ENCODE measurements at places on chromosomes 4 and X.

GRCh38 chr4:128450326-128451120, 162.9 kb upstream of the PGRMC2 start:
- DNase-seq, result no peak

DNA sequence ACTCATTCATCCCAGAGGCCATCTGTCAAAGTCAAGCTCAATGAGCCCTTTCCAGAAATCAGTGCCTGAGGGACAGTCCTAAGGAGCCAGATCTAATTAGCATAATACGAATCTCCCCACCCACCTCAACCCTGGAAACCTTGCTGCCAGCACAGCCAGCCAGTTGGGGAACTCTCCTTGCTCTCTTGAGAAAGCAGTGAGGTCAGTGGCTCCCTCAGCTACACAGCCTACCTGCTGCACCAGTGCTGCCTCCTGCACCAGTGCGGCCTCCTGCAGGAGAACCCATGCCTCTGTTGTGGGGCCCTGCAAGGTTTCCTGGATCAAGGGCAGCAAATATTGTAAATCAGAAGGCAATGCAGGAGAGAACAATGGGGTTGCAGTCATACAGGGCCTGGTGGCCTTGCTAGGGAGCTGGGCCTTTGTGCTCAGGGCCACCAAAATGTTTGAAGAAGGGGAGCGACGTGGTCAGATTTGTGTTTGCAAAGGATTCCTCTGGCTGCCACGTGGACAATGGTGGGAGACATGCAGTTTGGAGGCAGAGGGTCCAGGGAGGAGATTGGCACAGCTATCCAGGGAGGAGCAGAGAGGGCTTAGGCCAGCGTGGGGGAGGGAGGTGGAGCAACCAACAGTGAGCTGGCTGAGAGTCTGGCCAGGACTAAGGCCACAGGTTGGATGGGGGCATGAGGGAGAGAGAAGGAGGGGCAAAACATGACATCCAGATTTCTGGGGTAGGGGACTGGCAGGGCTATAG, 124.3 kb upstream of the MAMLD1 start:
- no peak for DNase-seq

DNA sequence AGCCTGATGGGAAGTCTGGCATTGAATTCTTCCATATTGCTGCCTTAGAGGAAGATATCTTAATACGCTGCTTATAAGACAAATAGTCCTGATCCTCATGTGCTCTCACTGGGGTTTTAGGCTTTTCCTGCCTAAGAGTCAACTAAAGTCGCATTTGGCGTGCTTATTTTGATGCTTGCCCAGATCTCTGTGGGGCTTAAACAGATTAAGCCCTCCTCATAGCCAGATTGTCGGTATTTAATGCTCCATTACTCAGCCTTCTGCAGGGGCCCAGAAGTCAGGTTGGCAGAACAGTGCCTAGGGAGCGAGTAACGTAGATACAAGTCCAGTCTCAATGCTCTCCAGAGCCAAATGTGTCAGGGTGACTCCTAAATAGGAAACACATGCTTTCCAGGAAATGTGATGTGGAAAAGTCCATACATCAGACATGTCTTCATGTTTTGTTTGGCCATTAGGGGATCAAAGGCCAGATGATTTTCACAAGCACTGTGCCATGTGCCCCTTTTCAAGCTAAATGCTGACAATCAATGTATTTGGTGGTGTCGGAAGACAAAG, 262.8 kb downstream of the PRDM5 start:
- no peak for DNase-seq

- no peak for DNase-seq
Measured at GRCh38 chrX:15674514-15674840, 9.9 kb upstream of the CLTRN start.

DNA sequence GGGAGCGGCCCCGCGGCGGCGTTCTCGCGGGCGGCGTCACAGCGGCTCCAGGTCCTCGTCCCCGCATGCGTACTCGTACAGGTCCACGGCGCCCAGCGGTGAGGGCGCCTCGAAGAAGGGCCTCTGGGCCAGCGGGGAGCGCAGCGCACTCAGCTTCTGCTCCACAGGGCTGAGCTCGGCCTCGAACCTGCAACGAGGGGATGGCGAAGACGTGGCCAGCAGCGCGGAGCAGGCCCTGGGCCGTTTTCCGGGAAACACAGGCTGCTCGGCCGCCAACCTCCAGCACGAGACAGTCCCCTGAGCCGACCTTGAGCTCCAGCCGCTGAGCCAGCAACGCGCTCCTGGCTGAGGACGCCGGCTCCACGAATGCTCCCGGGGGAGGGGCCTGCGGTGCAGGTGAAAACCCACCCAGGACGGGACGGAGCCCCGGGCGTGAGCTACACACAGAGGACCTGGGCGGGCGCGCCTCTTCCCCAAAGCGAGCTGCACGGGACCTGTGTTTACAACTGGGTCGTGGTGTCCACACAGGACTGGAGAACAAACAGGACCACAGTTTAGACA, 15.8 kb upstream of the GTPBP6 start:
- no peak for DNase-seq

GRCh38 chr4:165540206-165540830, 161.5 kb downstream of the CPE start:
- DNase-seq, result no peak

DNA sequence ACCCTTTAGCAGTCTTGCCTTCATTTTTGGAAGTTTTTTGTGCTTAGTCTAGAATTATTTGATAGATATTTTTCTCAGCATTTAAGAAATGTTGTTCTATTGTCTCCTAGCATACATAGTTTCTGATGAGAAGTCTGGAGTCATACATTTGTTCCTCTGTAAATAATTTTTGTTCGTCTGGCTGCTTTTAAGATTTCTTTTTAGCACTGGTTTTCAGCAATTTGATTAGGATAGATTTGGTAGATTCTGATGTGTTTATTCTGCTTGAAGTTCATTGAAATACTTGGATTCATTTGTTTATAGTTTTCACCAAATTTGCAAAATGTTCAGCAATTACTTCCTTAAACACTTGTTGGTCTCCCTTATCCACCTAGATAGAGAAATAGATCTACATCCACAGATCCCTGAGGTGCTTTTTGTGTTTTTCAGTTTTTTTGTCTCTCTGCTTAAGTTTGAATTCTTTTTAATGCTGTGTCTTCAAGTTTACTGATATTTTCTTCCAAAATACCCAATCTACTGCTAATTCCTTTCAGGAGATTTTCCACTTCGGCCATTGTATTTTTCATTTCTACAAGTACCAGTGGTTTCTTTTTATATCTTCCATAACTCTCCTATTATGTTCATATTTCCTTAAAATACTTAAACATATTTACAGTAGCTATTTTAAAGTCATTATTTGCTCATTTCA, 64.9 kb downstream of the ABLIM2 start:
- DNase-seq, result no peak

DNA sequence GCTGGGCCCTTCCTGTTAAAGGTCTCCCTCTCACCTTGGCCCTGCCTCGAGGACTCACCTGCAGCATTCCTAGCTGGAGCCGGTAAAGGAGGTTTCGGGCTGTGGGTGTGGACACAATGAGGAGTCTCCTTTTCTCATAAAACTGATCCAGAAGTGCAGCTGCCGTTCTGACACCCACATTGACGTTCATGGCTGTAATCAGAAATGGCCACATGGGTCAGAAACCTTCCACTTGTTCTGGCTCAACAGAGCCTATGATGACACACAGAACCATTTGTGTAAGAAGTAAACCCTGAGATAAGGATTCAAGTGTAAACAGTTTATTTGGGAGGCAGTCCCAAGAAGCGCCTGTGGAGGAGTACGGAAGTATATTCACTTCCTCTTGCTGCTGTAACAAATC, 63.8 kb downstream of the SRPX start:
- DNase-seq, result no peak

DNA sequence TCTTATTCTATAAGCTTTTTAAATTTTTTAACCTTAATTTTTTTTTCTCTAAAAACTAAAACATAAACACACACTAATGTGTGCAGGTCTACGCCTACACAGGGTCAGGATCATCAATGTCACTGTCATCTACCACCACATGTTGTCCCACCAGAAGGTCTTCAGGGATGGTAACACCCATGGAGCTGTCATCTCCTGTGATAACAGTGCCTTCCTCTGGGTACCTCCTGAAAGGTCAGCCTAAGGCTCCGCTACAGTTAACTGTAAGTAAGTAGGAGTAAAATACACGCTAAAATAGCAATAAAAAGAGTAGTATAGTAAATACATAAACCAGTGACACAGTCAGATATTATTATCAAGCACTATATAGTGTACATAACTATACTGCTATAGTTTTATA, 45.9 kb upstream of the GPRIN3 start:
- DNase-seq, result no peak

DNA sequence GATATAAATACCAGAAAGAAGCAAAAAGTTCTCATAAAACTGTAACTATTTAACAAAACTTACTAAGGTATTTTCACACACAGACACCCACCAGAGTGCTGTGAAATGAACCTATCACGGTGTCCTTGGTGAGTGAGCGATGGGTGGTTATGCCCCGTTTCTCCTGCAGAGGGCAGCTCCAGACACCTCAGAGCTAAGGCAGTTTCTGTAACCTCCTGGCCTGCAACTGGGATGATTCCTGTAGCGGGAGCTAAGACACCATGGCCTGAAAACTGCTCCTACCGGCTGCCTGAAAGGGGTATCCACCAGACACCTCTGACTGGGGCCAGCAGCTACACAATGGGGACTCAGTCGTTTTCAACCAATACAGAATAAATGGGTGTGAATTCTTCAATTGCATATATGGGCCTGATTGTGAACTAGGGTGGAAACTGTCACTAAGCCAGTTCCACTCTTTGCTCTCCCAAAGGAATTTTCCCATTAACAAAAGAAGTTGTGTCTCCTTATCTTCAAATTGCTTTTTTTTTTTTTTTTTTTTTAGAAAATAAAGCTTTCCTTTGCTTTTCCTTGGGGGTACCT, 2375.8 kb upstream of the TENM3 start:
- no peak for DNase-seq

DNA sequence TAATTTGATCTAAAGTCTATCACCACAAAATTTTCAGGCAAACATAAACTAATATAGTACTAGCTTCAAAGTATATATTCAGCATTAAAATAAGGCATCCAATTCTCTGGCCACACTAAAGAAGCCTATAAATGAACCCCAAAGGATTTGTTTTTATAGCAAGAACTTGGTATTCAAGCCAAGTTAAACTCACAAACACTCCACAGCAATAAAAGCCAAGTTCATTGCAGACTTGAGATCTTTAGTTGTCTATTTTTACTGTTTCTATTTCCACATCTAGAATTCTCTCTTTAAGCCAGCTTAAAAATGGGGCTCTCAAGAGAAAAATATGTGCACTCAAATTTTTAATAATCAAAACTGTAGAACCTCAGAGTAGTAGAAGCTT, 51.1 kb downstream of the WDFY3 start:
- no peak for DNase-seq

DNA sequence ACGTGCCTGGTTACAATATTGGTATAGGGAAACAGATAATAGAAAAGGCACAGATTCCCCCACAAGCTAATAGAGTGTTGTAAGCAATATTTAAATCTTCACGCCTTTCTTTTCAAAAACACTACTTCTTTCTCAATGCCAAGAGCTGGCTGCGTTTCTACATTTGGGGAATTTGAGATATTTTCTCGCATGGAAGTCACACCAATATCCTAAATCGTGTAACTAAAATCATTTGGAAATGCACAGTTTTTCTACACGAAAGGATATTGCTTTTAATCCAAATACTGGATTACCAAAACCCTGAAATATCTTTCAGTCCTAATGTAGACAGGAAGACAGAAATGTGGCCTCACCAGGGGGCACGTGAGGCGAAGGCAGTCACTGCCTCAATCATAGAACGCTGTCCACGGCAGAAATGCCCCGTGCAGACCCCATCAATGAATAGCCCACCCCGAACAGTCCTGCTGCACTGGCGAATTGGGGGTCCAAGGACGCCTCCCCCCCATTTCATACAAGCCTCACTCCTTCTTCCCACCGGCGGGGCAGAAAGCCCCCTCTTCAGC, 106.6 kb downstream of the NSUN7 start:
- no peak for DNase-seq

GRCh38 chr4:155758481-155759371, at the start of gene GUCY1B1:
GUCY1B1 (plus strand) TSS chr4:155759021; CDS start chr4:155759141, 120 bp downstream.
- peak; percentile 95 for DNase-seq

All from suprapubic skin (tissue), 4 donors.